ENCODE measurements at places on chromosomes 13 and 19.

GRCh38 chr19:45812297-45812696, 2.8 kb downstream of the RSPH6A start:
- no peak for DNase-seq

GRCh38 chr19:12938779-12939601, 581 bp downstream of the CALR start:
- DNase-seq: peak; percentile 58

DNA sequence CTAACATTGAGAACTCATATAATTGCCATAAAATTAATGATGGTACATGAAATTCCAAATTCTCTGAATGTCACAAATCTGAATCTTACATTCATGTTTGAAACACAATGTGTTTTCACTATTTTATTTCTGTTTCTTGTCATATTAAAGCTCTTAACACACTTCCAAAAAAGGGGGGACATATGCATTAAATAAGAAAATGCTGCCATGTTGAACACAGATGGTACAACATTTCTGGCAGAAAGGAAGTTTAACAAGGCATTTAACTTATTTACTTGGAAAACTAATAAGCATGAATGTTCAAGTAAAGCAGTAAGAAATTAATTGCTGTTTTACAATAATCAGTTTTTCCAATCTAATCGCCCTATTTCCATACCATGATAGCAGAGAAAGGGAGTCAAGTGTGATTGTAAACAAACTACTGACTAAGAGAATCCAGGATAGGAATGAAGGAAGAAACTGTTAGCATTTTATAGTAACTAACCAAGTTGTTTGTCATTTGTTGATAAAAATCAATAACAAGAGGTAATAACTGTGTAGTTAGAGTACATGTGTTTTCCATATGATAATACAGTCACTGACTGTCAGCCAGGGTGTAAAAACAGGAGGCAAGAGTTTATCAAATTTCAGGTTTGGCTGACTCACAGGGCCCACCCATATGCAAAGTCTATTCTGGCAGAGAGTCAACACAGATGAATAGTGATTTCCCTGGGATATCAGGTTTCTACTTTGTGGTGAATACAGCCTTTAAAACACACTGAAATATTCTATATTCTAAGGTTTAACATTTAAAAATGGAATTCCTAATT, 5.7 kb upstream of the FOXO1 start:
- peak; percentile 96 for DNase-seq

- DNase-seq: no peak
Measured at GRCh38 chr19:2227415-2228156, 8.5 kb downstream of the PLEKHJ1 start.

GRCh38 chr13:50106559-50106958, 91.3 kb downstream of the KCNRG start:
- DNase-seq: peak; percentile 28

DNA sequence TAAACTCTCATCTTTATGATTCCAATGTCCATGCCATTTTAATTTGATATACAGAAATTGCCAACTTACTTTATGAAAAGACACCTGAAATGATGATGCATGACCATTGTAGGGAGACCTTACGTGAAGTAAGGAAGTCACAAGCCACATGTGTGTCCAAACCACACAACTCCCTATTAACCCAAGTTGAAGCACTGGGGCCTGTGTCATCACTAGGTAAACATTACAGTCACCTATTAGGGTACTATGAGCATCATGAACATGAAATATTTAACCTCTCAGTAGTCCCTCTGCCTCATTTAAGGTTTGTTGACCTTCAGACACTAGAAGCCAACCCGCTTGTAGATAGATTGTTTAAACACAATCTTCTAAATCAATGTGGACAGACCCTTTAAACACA, 576.9 kb downstream of the IRS2 start:
- no peak for DNase-seq
